Liver (tissue), 10 donors: ENCODE measurements at places on chromosomes 1 and 21. TPM values are rescaled to one million over a fixed set of nuclear protein-coding genes. Genes with fewer than 3 reads are reported as not detected.

NR5A2 gene
- 10.0 TPM for polyA plus RNA-seq

KCNT2 gene
- polyA plus RNA-seq, result 1.7 TPM

TEKT2 gene
- not detected for polyA plus RNA-seq

RASAL2 gene
- 1.8 TPM for polyA plus RNA-seq

AGMAT gene
- polyA plus RNA-seq, result 48.0 TPM

APOBEC4 gene
- polyA plus RNA-seq, result not detected

PDZK1 gene
- 79.2 TPM for polyA plus RNA-seq

NBPF10 gene
- polyA plus RNA-seq, result 0.39 TPM

GLIS1 gene
- not detected for polyA plus RNA-seq

DNAJB4 gene
- 5.7 TPM for polyA plus RNA-seq

SLFNL1 gene
- 0.02 TPM for polyA plus RNA-seq

FOXD2 gene
- polyA plus RNA-seq, result not detected

C4BPA gene
- polyA plus RNA-seq, result 1,527 TPM

SLAMF9 gene
- polyA plus RNA-seq, result 0.64 TPM

AVPR1B gene
- polyA plus RNA-seq, result not detected

CCSAP gene
- polyA plus RNA-seq, result 0.77 TPM

ZP4 gene
- polyA plus RNA-seq, result not detected

PTGFR gene
- polyA plus RNA-seq, result 0.46 TPM

BCAR3 gene
- 7.4 TPM for polyA plus RNA-seq

TNNT2 gene
- polyA plus RNA-seq, result 0.25 TPM
